Heart left ventricle (tissue), 16 donors: ENCODE measurements at places on chromosomes 2 and 18. TPM values are rescaled to one million over a fixed set of nuclear protein-coding genes. Genes with fewer than 3 reads are reported as not detected.
A peak's percentile ranks its signal among the peaks of the same experiment; 100 is the strongest.

Gene GRB14
- 42.3 TPM for polyA plus RNA-seq

Gene UGT1A8
- polyA plus RNA-seq, result not detected

Gene SETBP1
- 1.2 TPM for polyA plus RNA-seq

Gene TPO
- 7.7 TPM for polyA plus RNA-seq

Gene APCDD1
- 10.4 TPM for polyA plus RNA-seq

Gene RRM2
- 0.08 TPM for polyA plus RNA-seq

Gene MYO3B
- not detected for polyA plus RNA-seq

Gene NRP2
- polyA plus RNA-seq, result 2.0 TPM

Gene LRATD1
- 0.46 TPM for polyA plus RNA-seq

Gene ABHD1
- 0.47 TPM for polyA plus RNA-seq

Gene MOCOS
- 0.37 TPM for polyA plus RNA-seq

DNA sequence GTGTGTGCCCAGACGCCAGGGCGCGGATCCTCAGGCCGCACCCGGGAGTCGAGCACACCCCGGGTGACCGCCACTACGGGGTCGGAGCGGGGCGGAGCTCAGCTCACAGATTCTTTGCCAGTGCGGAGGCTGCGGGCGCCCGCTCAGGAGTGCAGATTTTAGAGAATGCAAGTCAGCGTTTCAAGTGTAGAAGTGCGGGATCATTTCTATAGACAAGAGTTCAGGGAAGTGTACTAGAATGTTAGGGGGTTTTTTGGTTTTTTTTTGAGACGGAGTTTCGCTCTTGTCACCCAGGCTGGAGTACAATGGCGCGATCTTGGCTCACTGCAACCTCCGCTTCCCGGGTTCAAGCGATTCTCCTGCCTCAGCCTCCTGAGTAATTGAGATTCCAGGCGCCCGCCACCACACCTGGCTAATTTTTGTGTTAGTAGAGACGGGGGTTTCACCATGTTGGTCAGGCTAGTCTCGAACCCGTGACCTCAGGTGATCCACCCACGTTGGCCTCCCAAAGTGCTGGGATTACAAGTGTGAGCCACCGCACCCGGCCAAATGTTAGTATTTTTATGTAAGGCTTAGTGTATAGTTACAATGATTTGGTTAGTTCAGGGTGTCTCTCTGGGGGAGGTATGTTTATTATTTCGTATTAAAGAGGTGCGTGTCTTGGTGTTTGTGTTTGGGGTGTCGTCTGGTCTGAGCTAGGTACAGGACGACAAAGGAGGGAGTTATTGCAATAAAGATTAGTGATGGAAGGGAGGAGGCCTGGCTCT lies 619 bp upstream of the FAM168B start:
- DNase-seq, result peak; percentile 18

- DNase-seq, result no peak
Measured at GRCh38 chr2:165239230-165239629, at the start of gene SCN2A. TSS of gene SCN2A (plus strand) at chr2:165239414. CDS start at chr2:165295824, 56,410 bp downstream.

- no peak for DNase-seq
Measured at GRCh38 chr2:70469961-70470360, 83.7 kb downstream of the TGFA start.

- no peak for DNase-seq
Measured at GRCh38 chr2:68779595-68779994, 45.0 kb downstream of the ARHGAP25 start.

- DNase-seq, result no peak
Measured at GRCh38 chr2:217996361-217996760, 6.4 kb downstream of the TNS1 start.

DNA sequence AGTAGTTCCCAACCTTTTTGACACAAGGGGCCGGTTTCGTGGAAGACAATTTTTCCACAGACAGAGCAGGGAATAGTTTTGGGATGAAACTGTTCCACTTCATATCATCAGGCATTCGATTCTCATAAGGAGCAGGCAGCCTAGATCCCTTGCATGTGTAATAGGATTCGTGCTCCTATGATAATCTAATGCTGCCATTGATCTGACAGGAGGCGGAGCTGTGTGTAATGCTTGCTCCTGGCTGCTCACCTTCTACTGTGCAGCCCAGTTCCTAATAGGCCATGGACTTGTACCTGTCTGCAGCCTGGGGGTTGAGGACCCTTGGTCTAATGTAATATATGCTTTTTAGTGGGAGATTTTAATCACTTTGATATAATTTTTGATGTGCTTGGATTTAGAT lies 188.7 kb upstream of the KLHL14 start:
- no peak for DNase-seq

GRCh38 chr18:75226956-75227316 lies 16.3 kb downstream of the TSHZ1 start:
- DNase-seq, result no peak

DNA sequence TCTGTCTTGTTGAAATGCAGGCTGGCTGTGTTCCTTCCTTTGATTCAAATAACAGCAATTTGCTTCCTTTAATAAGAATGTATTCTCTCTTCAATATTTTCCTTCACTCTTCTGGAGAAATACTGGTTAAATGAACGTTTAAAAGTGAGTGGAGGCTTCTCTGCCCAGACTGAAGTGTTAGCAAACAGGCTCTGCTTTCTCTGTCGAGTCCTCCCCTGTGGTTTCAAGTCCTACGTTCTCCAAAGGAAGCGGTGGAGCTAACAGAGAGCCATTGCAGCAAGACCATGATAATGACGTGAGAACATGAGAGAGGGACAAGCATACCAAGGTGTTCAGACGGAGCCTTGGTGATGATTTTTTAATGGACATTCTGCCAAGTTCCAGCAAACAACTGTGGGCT lies 26.2 kb upstream of the PID1 start:
- DNase-seq, result no peak

DNA sequence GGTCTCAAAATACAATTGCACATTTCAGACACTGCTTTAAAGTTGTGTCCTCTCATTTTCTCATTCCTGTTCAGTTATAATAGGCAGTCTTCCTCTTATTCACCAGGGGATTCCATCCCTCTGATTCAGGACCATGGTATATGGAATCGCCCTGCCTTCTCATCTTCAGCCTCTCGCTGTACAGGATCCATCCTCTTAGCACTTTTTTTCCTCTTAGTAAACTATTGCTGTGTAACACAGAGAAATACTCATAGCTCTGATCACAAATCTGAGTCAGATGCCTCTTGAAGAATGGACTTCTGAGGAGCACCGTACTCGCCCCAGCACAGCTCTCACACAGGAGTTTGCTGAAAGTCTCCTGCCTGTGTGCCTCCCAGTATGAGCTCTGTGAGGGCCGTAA lies 11.3 kb downstream of the RMP24 start:
- no peak for DNase-seq

- DNase-seq, result no peak
Measured at GRCh38 chr2:19207452-19207851, 151.0 kb downstream of the OSR1 start.

DNA sequence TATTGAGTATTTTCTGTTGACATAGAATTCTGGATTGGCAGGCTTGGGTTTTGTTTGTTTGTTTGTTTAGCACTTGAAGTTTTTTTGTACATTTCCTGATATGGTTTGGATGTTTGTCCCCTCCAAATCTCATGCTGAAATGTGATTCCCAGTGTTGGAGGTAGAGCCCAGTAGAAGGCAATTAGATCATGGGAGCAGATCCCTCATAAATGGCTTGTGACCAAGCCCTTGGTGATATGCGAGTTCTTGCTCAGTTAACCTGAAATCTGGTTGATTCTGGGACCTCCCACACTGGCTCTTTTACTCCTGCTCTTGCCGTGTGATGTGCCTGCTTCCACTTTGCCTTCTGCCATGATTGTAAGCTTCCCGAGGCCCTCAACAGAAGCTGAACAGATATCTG lies 98.0 kb downstream of the PTPN4 start:
- DNase-seq, result no peak
